ENCODE measurements at places on chromosomes 7 and 10.

GRCh38 chr7:78420001-78420400 is 621.4 kb downstream of the PHTF2 start:
- no peak for DNase-seq

DNA sequence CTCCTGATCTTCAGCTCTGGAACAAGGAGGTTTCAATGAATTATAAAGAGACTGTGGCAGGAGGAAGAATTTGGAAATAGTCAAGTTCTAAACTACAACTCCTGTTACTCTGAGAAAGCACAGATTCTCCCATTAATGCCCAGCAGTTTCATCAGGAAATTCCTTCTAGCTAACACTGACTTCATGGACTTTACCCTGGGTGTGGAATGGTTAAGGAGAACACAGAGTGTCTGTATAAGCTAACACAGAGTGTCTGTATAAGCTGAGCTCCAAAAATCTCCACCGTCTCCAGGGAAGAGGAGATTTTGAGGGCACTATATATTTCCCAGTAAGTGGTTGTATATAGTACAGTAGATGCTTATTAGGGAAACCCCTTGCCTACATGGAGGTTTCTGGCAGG is 675.5 kb downstream of the XPNPEP1 start:
- peak; percentile 19 for DNase-seq

- DNase-seq = peak; percentile 32
Measured at GRCh38 chr10:124588736-124589490, 127.3 kb downstream of the LHPP start.

GRCh38 chr7:121116396-121116795 is 127.9 kb downstream of the CPED1 start:
- DNase-seq = no peak

- DNase-seq = no peak
Measured at GRCh38 chr7:88115258-88115796, 104.5 kb downstream of the SRI start.

- DNase-seq = no peak
Measured at GRCh38 chr10:123800821-123801220, 90.8 kb downstream of the CPXM2 start.

DNA sequence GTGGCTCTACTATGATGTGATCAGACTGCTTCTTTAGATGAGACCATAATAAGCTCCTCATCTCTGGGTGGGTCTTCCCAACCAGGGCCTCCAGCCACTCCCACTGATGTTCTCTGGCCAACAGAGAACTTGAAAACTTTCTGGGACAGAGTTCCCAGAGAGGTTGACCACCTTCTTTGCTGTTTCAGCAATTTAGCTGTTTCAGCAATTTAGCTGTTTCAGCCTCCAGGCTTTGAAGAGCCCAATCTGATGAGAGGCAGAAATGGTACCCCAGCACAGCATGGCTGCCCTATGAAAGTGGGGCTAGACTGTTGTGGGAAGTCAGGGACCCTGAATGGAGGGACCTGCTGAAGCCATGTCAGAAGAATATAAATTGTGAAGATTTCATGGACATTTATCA is 49.0 kb downstream of the ZNF92 start:
- no peak for DNase-seq

DNA sequence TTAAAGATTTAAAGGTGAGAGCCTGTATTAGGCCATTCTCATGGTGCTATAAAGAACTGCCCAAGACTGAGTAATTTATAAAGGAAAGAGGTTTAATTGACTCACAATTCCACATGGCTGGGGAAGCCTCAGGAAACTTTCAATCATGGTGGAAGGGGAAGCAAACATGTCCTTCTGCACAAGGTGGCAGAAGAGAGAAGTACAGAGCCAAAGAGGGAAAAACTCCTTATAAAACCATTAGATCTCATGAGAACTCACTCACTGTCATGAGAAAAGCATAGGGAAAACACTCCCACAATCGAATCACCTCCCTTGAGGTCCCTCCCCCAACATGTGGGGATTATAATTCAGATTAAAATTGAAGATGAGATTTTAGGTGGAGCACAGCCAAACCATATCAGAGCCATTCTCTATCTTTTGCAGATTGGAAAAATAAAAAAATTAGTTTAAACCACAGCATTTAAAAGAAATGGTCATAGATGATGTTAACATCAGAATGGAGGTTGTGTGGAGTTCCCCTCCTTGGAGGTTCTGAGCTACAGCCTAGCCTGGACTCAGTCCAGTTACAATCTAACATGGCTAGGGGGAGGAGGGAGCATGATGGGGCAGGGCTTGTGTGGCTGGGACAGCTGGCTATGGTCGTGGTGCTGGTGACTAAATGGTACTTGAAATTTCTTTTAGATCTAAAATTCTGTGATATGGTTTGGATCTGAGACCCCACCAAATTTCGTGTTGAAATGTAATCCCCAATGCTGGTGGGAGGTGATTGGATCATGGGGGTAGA is 33.1 kb downstream of the GSTO2 start:
- no peak for DNase-seq

DNA sequence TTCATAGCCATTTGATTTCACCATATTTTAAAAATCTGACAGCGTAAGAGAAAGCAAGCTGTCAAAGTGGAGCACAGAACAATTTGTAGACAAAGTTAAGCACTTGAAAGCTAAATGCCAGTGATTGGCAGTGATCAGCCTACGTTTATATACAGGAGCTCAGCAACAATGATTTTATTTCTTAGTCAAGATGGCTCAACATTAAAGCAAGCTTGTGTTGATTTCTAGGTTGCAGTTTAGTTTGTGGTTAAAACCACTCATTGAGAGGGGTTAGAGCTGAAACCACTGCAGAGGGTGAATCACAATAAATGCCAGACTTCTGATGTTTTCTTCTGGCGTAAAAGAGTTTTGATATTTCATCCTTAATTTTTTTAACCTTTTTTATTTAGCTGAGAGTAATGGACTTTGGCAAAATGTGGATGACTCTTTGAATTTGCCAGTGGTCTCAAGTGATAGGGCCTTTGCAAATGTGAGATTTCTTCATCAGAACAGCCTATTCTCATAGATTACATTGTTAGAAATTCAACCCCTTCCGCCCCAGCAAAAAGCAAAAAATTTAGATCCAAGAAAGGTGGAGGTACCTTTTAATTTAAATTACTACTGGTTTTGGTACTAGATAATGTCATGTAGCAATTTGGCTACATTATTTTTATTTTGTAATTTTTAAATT is 73.8 kb downstream of the SHOC2 start:
- DNase-seq = peak; percentile 88

DNA sequence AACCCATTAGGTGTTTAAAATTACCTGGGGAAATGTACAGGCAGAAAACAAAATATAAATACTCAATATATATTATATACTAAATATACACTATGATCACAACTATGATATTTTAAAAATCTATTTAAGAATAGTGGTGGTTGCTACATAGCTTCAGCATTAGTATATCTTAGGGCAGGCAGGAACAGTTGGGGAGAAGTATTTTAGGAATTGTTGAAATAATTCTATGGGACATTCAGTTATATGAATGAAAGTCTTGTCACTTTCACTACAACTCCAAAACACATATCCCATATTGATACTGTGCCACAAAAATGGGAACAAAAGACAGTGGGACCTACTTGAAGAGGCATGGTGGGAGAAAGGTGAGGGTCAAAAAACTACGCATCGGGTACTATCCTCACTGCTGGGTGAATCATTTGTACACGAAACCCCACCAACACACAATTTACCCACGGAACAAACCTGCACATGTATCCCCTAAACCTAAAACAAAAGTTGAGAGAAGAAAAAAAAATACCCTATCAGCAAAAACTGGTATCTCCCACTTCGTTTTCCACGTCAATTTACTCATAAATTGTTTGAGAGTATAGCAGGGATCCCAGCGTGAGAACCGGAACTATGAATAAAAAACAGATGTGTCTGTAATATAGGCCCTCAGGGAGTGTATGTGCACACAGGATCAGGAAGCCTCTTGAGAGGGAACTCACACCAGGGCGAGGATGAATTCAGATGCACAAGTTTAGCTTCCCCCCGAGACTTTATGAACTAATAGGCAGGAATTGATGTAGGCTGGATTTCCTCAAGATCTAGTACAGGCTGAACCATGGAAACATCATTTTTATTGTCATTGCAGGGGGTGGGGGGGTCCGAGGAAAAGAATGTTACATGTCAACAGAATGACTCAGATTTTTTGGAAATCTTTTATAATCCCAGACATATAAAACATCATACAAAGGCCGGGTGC is 16.2 kb downstream of the SLC16A12 start:
- no peak for DNase-seq

DNA sequence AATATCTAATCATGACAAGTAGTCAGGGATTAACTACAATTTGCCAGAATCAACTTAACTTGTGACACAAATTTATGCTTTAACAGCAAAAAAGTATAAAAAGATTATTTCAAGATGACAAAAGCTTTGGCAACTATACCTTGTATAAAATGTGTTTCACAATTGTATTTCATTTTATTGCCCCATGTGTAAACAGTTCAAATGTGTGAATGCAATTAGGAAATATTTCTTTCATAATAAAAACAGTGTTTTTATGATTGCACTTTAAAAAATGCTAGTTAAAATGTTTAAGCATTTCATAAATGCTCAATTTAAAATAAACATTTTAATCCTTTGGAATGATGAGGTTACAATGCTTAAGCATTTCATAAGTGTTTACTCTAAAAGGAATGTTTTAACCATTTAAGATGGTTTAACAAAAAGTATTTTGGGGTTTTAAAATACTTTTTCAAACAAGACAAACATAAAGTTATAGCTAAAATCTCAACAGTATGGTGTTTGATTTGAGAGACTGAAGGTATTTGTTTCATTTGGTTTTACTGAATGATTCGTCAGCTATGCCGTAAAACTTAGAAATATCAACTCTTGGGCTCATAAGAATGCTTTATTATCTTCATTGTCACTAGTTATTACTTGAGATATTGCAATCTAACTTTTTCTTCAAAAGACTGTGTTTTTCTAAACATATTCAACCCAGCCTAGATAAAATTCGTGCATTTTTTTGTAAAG is 50.1 kb downstream of the SFTPD start:
- no peak for DNase-seq

DNA sequence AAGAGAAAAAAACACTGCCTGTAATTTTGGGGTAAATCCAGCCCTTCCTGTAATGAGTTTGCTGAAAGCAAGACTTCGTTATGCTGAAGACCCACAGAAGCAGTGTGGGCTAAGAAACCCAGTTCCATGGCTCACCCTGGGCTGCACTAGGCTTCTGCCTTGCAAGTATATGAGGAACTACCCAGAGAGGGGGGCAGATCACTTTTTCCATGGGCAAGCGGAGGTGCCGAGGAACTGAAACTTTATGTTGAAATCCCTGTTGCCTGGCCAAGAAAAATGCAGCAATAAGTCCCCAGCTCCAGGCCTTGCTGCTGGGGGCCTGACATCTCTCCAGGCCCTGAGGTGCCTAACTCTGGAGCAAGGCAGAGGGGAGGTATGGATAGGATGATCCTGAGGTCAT is 8.5 kb downstream of the RASSF4 start:
- DNase-seq = no peak

GRCh38 chr10:25839683-25840082 is 94.3 kb upstream of the MYO3A start:
- no peak for DNase-seq

DNA sequence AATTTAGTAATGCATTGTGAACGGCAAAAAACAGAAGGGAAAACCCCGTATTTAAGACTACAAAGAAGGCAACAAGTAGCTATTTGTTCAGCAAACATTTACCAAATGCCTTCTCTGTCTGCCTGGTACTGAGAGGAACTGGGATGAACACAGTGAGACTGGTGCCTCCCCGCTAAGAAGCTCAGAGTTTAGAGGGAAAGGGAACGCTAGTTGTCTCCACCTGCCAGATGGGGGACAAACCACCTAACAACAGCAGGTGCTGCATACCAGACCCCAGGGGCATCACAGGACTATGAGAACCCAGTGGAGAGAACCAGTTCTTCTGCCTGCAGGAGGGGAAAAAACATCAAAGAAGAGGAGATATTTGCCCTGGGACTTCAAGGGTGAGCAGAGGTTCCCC is 147.1 kb downstream of the SLC25A13 start:
- no peak for DNase-seq

- no peak for DNase-seq
Measured at GRCh38 chr7:35494407-35494806, 200.5 kb downstream of the HERPUD2 start.

DNA sequence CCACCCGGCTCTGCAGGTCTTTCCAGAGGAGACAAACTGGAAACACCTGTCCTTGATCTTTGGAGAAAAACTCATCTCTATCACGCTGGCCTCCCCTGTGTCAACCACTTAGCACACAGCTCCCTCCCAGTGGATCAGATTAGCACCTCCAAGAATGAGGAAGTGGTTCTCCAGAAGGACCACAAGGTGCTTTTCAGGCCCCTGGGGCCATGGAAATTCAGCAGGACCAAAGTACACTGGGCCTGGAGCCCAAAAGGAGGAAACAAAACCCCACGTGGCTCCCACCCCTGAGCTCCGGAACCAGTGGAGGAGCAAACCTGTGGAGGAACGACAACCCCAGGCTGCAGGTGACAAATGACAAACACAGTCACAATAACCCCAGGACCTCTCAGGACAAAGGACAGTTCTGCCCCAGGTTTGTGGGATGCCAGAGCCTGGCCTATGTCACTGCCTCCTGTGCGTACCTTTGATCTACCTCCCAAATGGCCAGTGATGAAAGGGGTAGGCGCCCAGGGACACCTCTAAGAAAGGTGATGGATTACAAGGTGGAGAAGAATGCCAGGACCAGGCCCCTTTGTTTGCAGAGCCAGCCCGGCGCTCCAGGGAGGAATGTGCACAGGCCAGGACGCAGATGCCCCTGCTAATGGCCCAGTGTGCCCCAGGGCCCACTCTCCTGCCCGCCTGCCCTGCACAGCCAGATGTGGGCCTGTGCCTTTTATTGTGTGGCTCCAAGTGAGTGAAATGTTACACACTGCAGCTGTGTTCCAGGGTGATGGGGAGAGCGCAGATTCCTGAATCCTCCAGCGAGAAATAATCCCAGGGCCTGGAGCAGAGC is 5.7 kb downstream of the TNS3 start:
- peak; percentile 92 for DNase-seq

DNA sequence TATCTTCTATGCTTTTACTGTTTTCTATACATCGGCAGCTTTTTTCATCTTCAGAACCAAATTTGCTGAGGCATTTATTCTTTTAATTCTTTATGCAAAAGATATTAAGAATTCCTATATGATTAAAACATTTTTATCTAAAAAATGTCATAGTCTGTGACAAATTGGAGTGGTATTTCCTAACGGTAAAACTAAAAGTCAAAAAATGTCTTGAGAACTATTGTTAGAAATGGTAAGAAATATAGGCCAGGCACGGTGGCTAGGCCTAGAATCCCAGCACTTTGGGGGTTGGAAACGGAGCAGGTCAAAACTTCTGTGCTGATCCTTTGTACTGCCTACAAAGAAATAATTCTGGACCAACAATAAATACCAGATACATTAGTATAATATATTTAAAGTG is 57.7 kb upstream of the PRR15 start:
- no peak for DNase-seq

DNA sequence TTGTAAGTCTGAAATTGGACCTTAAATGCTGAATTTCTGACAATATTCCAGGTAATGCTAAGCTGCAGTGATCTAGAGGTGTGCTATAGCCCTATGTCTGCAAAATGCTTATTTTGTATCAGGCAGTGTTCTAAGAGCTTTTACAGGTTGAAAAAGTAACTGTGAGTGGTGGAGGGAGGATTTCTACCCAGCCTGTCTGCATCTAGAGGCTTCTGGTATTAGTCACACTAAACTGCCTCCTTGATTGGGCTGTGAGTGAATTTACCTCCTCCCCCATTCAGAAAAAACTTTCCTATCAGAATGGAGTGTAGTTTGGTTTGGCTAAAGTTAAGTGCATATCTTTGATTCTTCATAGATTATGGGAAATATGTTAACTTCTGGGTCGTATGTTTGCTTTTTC is 56.8 kb downstream of the BBS9 start:
- peak; percentile 50 for DNase-seq

Measured in renal cortical epithelial cell (primary cell).